ENCODE measurements at places on chromosomes 3 and 15.

GRCh38 chr15:100601163-100601562 is 821 bp downstream of the LINS1 start:
- peaks cover 45% of the 10 kb centered on the region for H3K4me1 ChIP-seq
- H3K4me3 ChIP-seq: no peak overlapping the region
- no peaks in the 10 kb centered on the region for H3K27me3 ChIP-seq
- peaks cover 4% of the 10 kb centered on the region for H3K36me3 ChIP-seq

DNA sequence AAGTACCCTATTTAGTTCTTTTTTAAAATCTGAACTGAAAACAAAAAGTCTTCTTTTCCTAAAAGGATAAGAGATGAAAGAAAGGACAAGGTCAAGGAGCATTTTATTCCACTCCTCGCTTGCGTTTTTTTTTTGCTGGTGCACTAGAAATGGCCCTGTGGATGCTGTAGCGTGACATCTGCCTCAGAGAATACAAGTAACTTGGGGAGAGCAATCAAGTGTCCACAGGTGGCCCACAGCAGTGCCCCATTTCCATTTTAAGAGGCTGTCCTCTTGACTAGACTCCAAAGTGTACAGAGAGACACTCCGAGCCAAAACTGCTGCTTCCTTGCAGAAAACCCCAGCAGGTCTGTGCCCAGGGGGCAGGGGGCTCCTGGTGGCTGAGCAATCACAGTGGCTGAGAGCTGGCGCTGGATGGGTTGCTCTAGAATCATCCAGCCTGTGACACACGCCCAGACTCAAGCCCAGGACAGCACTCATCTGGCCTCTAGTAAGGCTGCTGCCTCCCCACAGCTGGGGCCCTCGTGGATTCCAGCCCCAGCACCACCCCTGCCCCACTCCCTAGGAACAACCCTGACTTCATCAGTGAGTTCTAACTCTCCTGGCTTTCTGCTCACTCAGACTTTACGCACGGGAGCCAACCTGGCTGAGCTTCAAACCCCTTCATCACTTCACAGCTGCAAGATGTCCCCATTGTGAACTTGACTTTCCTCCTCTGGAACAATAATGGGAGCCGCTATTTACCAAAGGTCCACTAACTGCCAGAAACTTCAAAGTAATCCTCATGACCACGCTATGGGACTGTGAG is 71.1 kb upstream of the SPATA12 start:
- H3K4me1 ChIP-seq: peaks cover 8% of the 10 kb centered on the region
- no peak overlapping the region for H3K4me3 ChIP-seq
- H3K27ac ChIP-seq: no peak overlapping the region
- peaks cover 1% of the 10 kb centered on the region for H3K36me3 ChIP-seq
- no peak for DNase-seq
- H3K27me3 ChIP-seq: peaks cover 17% of the 10 kb centered on the region

DNA sequence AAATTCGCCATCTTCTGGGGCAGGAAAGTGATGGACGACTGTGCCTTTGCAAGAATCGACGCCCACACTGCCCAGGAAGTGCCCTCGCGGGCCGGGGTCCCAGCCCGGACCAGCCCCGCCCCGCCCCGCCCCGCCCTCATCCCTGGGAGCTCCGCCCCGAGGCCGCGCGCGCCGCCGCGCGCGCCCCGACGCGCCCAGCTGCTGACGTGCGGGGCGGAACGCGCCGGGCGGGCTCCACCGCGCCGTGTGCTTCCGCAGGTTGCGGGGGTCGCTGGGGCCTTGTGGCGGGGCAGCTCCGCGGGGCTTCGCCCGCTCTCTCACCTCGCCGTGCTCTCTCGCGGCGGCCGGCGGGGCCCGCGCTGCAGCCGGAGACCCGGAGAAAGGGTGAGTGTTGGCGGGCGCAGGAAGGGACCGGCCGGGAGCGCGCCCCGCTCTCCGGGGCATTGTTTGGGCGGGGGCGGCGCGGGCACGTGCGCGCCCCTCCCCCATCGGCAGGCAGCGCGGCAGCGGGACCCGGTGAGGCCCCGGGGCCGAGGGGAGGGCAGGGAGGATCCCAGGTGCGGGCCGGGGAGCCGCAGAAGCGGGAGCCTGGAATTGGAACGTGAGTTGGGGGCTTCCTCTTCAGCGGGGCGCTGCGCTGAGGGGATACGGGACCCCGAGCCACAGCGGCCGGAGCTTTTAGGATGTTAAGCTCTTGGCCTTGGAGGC is at the start of gene YEATS2:
Gene YEATS2 (plus strand): TSS at position 188 of the 708 bp plus-strand sequence. CDS start 17,366 bp downstream, outside the sequence.
- H3K4me1 ChIP-seq: peaks cover 28% of the 10 kb centered on the region
- peak within 1 kb of the TSS; percentile 72 for H3K27ac ChIP-seq
- DNase-seq: peak; percentile 47
- H3K36me3 ChIP-seq: peaks cover 6% of the 10 kb centered on the region

DNA sequence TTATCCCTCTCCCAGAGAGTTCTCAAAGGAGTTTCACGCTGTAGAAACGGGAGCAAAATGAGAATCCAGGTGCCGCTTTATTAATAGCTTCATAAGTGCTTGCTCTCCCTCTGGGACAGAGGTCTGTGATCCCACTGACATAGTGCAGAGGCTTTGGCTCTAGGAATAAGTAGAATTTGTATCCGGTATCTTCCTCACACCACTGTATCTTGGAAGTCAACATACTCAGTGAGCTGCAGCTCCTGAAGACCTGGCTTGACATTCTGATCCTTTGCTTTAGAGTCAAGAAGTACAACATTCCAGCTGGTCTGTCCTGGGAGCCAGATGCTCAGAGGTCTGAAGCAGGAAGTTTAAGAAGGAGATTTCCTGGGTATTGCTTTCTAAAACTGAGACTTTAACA is 323.0 kb downstream of the LPP start:
- no peak overlapping the region for H3K27ac ChIP-seq
- H3K27me3 ChIP-seq: no peaks in the 10 kb centered on the region
- H3K4me1 ChIP-seq: peaks cover 8% of the 10 kb centered on the region
- no peak for DNase-seq
- no peak overlapping the region for H3K4me3 ChIP-seq

GRCh38 chr15:68400066-68400456 is 31.9 kb downstream of the ITGA11 start:
- H3K27ac ChIP-seq: no peak overlapping the region
- H3K4me3 ChIP-seq: no peak overlapping the region
- DNase-seq: no peak
- H3K36me3 ChIP-seq: no peaks in the 10 kb centered on the region

- H3K27me3 ChIP-seq: peaks cover 8% of the 10 kb centered on the region
- DNase-seq: no peak
- H3K4me1 ChIP-seq: no peaks in the 10 kb centered on the region
- no peak overlapping the region for H3K27ac ChIP-seq
- H3K36me3 ChIP-seq: no peaks in the 10 kb centered on the region
Measured at GRCh38 chr3:34283751-34284150, 485.3 kb downstream of the PDCD6IP start.

GRCh38 chr3:73321286-73321999 is 260.0 kb downstream of the EBLN2 start:
- no peaks in the 10 kb centered on the region for H3K4me1 ChIP-seq
- DNase-seq: no peak
- H3K4me3 ChIP-seq: no peak overlapping the region

GRCh38 chr3:131485119-131485518 is 17.7 kb downstream of the MRPL3 start:
- H3K27ac ChIP-seq: no peak overlapping the region
- H3K27me3 ChIP-seq: no peaks in the 10 kb centered on the region
- no peak for DNase-seq
- peaks cover 3% of the 10 kb centered on the region for H3K4me1 ChIP-seq
- H3K36me3 ChIP-seq: peaks cover 30% of the 10 kb centered on the region
- no peak overlapping the region for H3K4me3 ChIP-seq

DNA sequence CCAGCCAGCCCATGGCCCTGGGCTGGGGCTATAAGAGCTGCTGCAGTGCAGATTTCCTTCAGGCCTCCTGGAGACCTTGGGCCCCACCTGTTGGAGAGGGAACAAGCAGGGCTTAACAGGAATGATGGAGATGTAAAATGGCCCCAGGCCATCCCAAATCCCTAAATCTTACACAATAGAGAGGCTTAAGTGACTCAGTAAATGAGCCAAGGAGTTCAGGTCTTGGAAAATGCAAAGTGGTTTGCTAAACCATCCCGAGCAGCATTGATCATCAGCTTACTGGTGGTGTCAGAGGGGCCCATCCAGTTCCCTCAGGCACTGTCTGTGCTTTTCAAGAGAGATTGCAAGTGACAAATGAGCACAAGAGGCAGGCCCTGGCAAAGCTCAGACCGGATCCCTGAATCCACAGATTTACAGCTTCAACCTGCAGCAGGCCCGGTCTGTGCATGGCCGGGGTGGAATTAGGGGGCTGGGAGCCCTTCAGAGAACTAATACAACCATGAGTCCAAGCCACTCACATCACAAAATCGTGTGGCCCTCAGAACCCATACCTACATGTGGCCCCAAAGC is 325.4 kb downstream of the UACA start:
- H3K36me3 ChIP-seq: peaks cover 3% of the 10 kb centered on the region
- no peak overlapping the region for H3K4me3 ChIP-seq
- DNase-seq: no peak
- H3K27ac ChIP-seq: no peak overlapping the region
- peaks cover 33% of the 10 kb centered on the region for H3K27me3 ChIP-seq
- peaks cover 14% of the 10 kb centered on the region for H3K4me1 ChIP-seq

GRCh38 chr3:59240666-59241255 is 190.9 kb upstream of the CFAP20DC start:
- H3K27me3 ChIP-seq: peaks cover 14% of the 10 kb centered on the region
- no peak for DNase-seq
- peaks cover 8% of the 10 kb centered on the region for H3K4me1 ChIP-seq
- H3K27ac ChIP-seq: no peak overlapping the region
- H3K36me3 ChIP-seq: peaks cover 4% of the 10 kb centered on the region

- H3K27me3 ChIP-seq: no peaks in the 10 kb centered on the region
- no peaks in the 10 kb centered on the region for H3K4me1 ChIP-seq
- no peak for DNase-seq
- H3K27ac ChIP-seq: no peak overlapping the region
Measured at GRCh38 chr3:12541625-12542024, 3.7 kb downstream of the MKRN2OS start.

GRCh38 chr15:52172869-52173268 is 18.3 kb downstream of the GNB5 start:
- DNase-seq: no peak
- no peak overlapping the region for H3K4me3 ChIP-seq
- H3K27ac ChIP-seq: no peak overlapping the region
- H3K36me3 ChIP-seq: peaks cover 9% of the 10 kb centered on the region
- no peaks in the 10 kb centered on the region for H3K27me3 ChIP-seq
- peaks cover 38% of the 10 kb centered on the region for H3K4me1 ChIP-seq

- no peaks in the 10 kb centered on the region for H3K36me3 ChIP-seq
- no peaks in the 10 kb centered on the region for H3K27me3 ChIP-seq
- H3K4me1 ChIP-seq: peaks cover 5% of the 10 kb centered on the region
- DNase-seq: peak; percentile 57
Measured at GRCh38 chr3:100590114-100590839, 19.1 kb upstream of the ADGRG7 start.

GRCh38 chr3:153079386-153079785 is 82.6 kb upstream of the RAP2B start:
- H3K27ac ChIP-seq: no peak overlapping the region
- no peaks in the 10 kb centered on the region for H3K36me3 ChIP-seq
- no peak overlapping the region for H3K4me3 ChIP-seq
- DNase-seq: no peak

DNA sequence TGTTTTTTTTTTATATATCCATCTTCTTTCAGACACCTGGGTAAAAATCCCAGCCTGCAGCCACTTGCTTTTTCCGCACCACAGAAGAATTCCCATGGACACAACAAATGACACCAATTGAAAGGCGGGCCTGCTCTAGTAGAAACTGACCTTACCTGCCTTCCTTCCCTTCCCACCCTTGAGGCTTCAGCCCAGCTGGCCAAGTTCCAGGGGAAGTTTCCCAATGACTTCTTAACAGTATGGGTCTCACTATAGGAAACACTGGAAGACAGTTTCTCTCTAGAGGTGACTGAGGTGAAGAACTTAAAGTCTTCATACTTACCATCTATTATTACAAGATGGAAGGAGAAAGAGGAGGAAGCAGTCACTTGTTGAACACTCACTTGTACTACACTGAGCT is 714.2 kb upstream of the NR2F2 start:
- H3K4me3 ChIP-seq: no peak overlapping the region
- H3K4me1 ChIP-seq: peaks cover 3% of the 10 kb centered on the region
- no peaks in the 10 kb centered on the region for H3K27me3 ChIP-seq
- H3K27ac ChIP-seq: no peak overlapping the region
- no peaks in the 10 kb centered on the region for H3K36me3 ChIP-seq

DNA sequence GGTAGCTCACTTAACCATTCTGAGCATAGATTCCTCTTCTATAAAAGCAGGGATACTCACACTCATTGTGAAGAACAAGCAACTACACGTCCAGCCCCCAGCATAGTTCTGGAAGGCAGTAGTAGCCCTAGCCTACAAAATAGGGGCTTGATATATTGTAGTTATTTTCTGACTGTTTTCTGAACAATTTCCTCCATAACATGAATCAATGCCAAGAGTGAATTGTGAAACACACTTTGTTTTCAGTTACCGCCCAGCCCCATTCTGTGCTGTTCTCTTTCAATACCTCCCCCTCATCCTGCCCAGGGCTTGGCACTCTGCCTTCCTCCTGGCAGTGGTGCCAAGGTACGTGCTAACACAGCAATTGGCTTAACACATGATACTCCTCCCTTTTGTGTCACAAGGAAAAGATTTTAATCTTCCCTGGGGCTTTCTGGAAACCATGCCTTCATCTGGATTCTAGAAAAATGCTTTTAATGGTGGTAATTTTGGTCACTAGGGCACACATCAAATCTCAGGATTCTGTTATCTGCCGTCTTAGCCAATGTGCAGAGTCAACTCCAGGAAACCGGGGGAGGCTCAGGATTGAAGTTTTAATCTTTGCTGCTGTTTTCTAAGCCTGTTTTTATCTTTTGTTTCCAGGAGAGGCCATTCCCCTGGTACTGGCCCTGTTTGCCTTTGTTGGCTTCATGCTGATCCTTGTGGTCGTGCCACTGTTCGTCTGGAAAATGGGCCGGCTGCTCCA is 37.2 kb downstream of the IL20RB start:
- peaks cover 3% of the 10 kb centered on the region for H3K36me3 ChIP-seq
- no peaks in the 10 kb centered on the region for H3K27me3 ChIP-seq
- DNase-seq: no peak
- H3K4me1 ChIP-seq: no peaks in the 10 kb centered on the region
- no peak overlapping the region for H3K27ac ChIP-seq
- no peak overlapping the region for H3K4me3 ChIP-seq

DNA sequence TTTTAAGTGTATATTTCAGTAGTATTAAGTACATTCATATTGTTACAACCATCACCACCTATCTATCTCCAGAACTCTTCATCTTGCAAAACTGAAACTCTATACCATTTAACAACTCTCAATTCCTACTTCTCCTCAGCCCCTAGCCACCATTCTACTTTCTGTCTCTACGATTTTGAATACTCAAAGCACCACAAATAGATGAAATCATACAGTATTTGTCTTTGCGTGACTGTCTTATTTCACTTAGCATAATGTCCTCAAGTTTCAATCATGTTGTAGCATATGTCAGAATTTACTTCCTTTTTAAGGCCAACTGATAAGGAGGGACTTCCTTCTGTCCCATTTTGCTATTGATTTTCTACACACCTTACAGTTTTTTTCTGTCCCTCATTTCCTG is 593.3 kb downstream of the FHIT start:
- H3K27ac ChIP-seq: no peak overlapping the region
- no peak overlapping the region for H3K4me3 ChIP-seq
- no peaks in the 10 kb centered on the region for H3K27me3 ChIP-seq
- no peak for DNase-seq
- H3K36me3 ChIP-seq: no peaks in the 10 kb centered on the region

Data from effector memory CD8-positive, alpha-beta T cell (primary cell).